ENCODE measurements at places on chromosomes 11 and 22.

- no peak for DNase-seq
Observed at GRCh38 chr11:35393098-35393497, 26.3 kb downstream of the SLC1A2 start.

DNA sequence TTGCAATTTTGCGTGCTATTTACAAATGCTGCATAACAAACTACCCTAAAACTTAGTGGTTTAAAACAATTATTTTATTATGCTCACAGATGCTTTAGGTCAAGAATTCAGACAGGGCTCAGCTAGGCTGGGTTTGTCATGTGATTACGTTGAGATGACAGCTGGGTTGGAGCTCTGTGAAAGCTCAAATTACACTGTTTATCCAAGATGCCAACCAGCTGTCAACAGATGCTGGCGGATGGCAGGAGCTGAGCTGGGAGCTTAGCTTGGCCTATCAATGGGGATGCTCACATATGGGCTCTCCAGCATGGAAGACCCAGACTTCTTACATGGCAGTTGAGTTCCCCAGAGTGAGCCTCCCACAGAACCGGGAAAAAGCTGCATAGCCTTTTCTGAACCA is 62.7 kb downstream of the STK33 start:
- no peak for DNase-seq

DNA sequence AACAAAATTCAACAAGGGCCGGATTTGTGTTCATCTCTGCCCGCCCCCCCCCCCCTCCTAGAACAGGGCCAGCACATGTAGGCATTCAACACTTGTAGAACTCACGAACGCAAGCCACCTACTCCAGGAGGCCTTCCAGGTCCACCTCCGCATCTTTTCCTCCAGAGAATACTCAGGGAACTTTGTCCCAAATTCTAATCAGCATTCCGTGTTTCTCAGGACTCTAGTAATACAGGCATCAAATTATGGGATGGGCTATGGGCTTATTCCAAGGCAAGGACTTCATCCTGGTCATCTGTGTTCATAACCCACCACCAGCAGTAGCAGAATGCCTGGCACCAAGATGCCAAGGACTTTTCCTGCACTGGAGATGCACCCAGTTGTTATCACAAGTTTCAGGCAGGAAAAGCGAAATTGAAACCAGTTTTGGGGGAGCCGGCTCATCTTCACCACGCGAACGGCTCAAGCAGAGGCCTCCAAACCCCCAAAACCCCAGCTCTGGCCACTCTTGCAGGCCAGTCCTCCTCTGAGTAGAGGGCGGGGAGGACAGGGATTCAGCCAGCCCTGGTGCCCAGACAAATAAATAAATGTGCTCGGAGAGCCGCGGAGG is 462 bp downstream of the UBE2L6 start:
- DNase-seq: no peak

- no peak for DNase-seq
Observed at GRCh38 chr11:86978756-86979608, 23.8 kb upstream of the FZD4 start.

DNA sequence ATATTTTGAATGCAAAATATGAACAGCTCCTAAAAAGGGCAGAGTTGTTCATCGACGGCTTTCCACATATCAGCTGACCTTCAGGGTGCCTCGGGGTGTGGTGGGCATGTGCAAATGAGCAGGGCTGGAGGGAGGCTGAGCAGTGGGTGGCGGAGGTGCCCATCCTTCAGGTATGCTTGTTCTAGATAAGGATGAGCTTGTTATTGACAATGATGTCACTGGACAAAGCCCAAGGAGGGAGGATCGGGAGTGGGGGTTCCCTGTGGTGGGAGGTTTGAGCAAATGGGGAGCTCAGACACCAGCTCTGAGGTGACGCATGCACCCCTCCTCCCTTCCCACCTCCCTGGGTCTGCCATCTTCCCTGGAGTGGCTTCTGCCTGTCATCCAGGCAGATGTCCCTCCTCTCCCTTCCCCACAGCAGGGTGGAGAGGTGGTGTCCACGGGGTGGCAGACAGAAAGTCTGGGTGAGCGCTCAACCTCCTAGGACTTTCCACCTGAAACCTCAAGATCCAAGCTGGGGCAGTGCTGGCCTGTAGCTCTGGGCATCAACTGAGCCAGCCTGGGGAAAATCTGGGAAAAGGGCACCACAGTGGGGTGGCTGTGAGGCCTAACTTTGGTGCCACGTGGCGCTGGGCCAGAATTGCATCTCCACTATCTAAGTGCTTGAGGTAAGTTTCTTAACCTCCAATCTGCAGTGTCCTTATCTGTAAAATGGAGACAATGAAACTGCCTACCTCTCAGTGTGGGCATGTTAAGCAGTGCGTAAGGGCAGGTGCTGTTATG is 106.3 kb upstream of the THY1 start:
- no peak for DNase-seq

DNA sequence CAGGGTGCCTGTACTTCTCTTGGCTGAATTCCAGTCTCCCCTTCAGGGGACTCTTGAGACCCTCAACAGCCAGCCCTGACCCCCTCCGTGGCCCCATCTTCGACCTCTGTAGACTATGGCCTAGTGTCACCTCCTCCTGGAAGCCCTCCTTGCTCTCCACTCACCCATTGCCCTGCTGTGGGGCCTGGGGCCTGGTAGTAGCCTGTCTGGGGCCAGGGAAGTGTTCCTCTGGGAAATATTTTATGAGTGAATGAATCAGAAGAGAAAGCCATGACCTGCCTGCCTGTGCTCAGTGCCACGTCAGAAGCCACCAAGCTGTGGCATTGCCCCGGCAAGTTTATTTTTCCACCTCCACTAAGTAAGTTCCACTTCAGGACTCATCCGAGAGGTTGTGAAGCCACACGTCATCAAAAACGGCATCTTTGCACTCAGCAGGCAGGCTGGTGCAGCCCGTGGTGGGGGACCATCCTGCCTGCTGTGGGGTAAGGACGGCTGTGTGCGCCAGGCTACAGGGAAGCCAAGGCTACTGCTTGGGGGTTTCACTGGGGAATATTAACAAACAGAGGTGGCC is 59.6 kb upstream of the PPARA start:
- DNase-seq: no peak

DNA sequence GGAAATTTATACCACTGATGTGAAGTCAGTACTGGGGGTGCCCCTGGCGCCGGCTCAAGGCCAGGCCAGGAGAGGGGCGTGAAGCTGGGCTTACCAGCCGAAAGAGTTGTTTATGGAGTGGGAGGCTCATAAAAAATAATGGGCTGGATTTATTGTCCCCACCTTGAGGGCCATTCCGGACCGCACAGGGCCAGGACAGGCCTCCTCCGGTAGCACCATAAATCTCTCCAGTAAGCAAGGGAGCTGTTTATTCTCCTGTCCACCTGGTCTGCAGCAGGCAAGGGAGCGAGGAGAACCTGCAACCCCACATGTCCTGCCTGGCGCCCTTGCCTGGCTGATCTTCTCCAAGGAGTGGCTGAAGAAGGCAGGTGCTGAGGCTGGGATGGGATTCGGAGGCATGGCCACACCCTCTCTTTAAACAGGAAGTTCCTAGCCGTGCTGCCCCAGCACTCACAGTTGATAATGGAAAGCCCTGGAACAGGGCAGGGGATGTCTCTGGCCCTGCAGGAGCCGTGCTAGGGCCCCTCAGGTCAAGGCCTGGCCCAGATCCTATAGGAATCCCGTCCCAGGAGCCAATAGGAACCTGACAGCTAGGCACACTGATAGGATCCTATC is 65.1 kb downstream of the SCUBE1 start:
- DNase-seq: no peak

DNA sequence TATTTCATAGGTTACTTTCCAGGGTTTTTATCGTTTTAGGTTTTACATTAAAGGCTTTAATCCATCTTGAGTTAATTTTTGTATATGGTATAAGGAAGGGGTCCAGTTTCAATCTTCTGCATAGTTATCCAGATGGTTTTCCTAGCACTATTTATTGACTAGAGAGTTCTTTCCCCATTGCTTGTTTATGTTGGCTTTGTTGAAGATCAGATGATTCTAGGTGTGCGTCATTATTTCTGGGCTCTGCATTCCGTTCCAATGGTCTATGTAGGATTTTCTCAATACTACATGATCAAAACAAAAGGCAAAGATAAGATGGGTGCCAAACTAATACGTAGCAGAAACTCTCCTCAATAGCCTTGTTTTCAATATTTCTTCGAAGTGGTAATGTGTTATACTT is 14.3 kb upstream of the RIC3 start:
- DNase-seq: no peak

DNA sequence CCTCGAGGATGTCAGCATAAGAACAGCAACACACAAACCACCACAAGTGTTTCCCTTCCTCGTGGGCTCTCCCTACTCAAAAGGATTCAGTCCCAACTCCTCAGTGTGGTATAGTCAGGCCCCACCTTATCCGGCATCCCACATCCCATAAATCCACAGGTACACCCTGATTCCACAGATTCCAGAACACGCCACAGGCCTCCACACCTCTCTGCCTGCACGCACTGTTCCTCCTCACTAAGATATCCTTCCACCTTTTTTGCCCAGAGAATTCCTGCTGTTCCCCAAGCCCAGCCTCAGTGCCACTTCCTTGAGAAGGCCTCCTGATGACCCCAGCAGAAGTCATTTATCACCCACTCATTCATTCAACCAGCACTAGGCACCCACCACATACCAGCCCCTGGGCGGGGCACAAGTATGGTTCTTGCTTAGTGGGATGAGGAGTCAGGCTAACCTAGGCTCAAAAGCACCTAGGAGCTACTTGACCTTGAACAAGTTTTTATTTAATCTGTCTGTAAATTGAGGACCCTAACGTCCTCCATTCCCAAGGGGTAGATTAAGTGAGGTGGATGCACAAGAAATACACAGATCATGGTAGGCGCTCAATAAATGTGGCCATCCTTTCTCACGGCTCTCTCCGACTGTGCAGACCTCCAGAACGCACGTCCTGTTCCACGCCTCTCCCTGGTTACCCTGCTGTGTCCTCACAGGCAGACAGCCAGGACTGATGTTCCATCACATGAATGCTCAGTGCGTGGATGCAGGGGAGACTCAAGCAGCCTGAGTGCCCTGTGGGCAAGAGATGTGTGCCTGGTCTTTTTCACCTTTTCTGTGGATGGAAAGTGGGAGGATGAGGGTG is 2.1 kb upstream of the KCNJ4 start:
- no peak for DNase-seq

GRCh38 chr22:17198170-17199002 is 20.8 kb downstream of the ADA2 start:
- DNase-seq: no peak

DNA sequence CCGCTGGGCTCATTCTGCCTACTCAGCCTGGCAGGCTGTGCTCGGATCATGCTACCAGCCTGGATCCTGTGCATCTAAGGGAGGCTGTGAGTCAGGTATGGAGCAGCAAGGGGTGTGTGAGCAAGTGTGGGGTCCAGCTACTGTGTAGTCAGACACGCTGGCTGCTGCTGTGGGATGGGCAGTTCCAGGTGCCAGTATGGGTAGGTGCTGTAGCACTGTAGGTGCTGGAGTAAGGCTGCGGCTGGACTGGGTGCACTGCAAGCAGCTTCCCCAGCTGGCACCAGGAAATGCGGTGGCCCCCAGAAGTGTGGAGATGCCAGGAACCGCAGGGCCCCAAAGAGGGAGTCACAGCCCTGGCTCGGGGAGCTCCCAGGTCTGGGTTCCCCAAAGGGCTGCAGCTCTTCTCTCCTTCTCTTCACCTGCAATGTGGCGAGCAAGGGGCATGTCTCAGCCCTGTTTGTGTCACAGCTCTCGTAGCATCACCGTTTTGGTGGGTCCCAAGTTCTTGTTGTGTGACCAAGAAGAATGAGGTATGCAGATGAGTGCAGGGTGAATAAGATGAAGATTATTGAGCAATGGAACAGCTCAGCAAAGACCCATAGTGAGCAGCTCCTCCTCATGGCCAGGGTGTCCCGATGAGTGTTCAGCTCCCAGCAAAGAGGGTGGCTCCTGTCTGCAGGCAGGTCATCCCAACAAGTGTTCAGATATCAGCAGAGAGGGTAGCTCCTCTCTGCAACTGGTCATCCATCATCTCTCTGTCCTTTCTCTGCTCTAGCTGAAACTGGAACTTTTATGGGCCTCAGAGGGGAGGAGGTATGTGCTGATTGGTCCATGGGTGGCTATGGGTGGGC is 462.9 kb downstream of the TBC1D22A start:
- DNase-seq: no peak

- DNase-seq: no peak
Observed at GRCh38 chr11:14179116-14179820, 179.7 kb downstream of the RRAS2 start.

GRCh38 chr11:102599642-102600261 is 25.4 kb downstream of the MMP20 start:
- no peak for DNase-seq

GRCh38 chr11:129938764-129939163 is 43.4 kb upstream of the NFRKB start:
- DNase-seq: no peak

GRCh38 chr11:43135966-43136534 is 175.7 kb upstream of the API5 start:
- no peak for DNase-seq

DNA sequence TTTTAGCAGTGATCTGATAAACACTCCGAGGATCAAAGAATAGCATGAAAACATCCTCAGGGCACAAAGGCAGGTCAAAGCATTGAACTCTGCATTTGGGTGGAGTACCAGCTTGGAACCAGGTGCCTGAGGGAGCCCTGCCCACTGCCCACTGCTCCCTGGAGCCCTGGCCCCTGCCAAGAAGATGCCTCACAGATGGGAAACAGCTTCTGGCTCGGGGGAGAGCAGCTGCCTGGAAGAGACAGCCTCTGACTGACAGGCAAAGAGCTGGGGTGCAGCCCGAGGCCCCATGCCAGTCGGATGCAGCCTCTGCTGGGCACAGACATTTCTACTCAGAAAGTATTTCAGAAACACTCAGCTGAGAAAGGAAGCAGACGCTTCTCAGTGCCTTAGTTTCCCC is 13.2 kb downstream of the LMO1 start:
- DNase-seq: no peak

DNA sequence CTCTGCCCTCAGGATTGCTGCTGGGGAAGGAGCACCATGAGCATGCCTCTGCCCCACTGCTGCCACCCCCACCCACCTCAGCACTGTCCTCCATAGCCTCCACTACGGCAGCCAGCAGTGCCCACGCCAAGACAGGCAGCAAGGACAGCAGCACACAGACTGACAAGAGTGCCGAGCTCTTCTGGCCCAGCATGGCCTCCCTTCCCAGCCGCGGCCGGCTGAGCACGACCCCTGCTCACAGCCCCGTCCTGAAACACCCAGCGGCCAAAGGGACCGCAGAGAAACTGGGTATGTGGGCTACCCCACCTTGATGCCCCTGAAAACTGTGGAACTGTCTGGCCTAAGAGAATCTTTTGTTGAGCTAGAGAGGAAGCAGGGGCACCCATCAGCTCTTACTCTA is 101.0 kb downstream of the AMOTL1 start:
- DNase-seq: no peak

- DNase-seq: no peak
Observed at GRCh38 chr11:113533425-113533698, 58.2 kb upstream of the DRD2 start.

GRCh38 chr11:59480359-59480758 is 7.2 kb downstream of the OR4D10 start:
- no peak for DNase-seq

- DNase-seq: no peak
Observed at GRCh38 chr11:130771708-130772107, 144.6 kb downstream of the SNX19 start.

GRCh38 chr11:111922803-111923202 is 4.1 kb downstream of the C11orf52 start:
- no peak for DNase-seq
